Esophagus mucosa (tissue), 1 donor: ENCODE measurements at places on chromosomes 5 and 9.
A peak's percentile ranks its signal among the peaks of the same experiment; 100 is the strongest.

DNA sequence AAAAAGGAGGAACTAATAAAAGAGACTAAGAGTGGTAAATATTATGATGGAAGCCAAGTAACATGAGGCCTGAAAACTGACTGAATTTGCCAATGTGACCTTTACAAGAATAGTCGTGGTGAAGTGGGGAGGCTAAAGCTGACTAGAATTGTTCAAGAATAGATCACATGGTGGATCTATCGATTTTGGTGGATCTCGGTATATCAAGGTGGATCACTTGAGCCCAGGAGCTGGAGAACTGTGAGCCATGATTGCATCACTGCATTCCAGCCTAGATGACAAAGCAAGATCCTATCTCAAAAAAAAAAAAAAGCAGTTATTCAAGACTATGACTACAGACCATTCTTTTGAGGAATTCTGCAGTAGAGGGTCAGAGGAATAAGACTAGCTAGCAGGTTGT lies 15.1 kb downstream of the ERMP1 start:
- no peak for ATAC-seq

DNA sequence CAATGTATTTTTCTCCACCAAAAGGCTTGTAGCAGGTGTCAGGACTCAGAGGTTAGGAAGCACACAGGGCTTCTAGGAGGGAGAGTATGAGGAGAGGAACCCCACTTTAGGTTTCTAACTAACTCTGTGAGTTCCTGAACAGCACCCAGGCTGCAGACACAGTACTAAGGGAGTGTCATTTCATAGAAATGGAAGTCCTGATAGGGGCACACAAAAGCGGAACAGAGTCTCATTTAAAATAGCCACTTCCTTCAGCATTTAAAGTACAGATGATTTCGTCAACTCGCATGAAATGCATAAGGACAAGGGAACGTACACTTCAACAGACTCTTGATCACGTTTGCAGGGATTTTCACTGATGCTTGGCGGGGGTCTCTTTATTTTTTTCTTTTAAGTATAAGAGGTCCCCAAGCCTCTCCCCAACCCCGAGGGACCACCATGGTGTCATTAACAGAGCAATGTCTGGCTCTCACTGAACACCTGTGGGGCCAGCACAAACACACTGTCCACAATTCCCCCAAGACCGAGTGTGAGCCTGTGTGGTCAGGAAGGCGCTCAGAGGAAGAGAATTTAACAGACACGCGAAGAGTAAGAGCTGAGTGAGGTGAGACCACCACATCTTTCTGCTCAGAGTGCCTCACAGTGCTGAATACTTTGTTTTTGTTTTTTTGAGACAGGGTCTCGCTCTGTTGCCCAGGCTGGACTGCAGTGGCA lies 82.3 kb downstream of the SECISBP2 start:
- peak; percentile 29 for ATAC-seq

GRCh38 chr5:75051217-75051751 lies 1.1 kb downstream of the GCNT4 start:
- ATAC-seq, result no peak

DNA sequence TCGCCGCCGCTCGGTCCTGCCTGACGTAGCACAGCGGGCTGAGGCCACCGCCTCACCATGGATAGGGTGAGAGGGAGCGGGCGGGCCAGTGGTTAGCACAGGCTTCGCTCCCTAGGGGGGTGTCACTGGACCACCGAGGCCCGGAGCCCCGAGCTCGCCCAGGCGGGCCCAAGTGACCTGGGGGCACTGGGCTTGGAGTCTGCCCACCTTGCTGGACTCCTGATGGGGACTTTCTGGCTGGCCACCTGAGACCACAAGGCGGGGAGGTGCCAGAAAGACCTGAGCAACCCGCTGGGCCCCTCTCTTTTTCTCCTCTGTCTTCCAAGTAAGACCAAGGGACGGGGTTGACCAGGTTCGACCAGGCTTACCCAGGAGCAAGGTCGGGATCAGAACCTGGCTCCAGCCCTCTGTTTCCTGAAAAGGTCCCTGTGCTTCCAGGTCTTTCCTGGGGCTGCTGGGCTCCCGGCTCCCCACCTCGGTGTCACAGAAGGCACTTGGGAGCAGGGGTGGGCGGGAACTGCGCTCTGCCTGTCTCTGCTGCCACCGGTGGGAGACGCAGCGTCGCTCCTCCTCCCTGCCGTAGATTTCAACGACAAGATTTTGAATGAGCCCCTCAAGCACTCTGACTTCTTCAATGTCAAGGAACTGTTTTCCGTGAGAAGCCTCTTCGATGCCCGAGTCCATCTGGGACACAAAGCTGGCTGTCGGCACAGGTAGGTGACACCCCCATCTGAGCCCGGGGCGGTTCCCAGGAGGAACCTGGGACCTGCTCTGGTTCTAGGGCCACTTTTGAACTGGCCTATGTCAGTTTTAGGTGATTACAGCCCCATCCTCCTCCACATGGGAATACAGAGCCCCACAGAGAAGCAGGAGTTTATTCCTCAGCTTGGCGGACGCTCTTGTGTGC lies 1.0 kb downstream of the MRPS2 start:
- peak; percentile 68 for ATAC-seq

GRCh38 chr5:154370813-154371212 lies 75.0 kb upstream of the SAP30L start:
- no peak for ATAC-seq

- peak; percentile 60 for ATAC-seq
Measured at GRCh38 chr5:42992088-42992879, 47.8 kb downstream of the ANXA2R start.

GRCh38 chr9:24041160-24041690 lies 215.2 kb upstream of the ELAVL2 start:
- no peak for ATAC-seq

- ATAC-seq, result peak; percentile 78
Measured at GRCh38 chr5:98604721-98605425, 168.6 kb upstream of the RGMB start.

GRCh38 chr5:69219939-69220338 lies 14.7 kb upstream of the CDK7 start:
- no peak for ATAC-seq

GRCh38 chr9:8255850-8256249 lies 456.3 kb upstream of the DMAC1 start:
- ATAC-seq, result no peak

- ATAC-seq, result no peak
Measured at GRCh38 chr9:112009656-112010055, 113.0 kb downstream of the UGCG start.

DNA sequence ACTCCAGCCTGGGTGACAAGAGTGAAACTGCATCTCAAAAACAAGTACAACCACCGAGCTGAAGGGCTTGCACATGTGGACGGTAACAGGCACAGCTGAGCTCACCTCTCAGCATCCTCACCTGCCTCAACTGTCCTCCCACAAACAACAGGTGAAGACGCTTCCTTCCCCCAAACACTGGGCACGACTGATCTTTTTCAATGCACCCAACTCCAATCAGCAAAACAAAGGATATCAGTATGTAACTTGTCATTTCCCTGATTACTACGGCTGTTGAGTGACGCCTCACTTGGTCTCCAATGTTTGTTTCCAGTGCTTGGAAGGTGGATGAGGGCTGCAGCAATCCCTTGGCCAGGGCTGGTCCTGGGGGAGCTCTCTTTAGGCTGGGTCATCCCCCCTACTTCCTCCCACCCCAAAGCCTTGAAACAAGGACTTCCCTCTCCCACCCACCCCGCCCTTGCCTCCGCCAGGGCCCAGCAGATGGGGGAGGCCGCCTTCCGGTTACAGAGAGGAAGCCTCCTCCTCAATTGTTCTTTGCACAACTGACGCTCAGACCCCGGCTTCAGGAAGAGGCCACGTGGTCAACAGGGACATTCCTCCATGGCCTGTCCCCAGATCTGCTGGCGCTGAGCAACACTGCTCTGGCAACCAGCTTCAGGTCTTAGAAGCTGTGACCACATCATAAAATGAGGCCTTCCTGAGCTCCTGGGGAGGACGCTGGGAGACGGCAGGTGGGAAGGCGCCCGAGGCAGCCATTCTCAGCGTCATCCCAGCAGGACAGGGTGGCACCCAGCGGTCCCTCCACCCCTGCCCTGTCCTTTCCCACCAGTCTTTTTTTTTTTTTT lies 5.9 kb downstream of the FAM78A start:
- ATAC-seq, result peak; percentile 32

DNA sequence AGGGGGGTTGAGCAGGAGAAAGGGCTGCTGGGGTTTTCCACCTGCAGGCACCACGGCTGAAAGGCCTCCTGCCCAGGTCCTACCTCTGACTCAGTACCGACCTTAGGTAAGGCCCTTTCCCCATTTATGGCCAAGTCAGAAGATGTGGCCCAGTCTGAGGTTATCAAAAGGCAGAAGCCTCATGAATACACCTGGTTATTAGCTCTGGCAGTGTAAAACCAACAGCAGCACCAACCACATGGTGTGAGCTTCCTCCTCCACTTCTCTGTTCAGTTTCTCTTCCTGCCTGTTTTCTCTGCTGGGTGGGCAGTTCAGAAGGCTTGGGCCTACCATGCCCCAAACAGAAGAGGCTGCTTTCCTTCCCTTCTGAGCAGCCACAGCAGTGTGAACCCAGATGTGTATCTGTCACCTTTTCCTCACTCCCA lies 86.9 kb downstream of the UGCG start:
- ATAC-seq, result peak; percentile 48

- no peak for ATAC-seq
Measured at GRCh38 chr5:43245724-43246385, 53.8 kb downstream of the NIM1K start.

- no peak for ATAC-seq
Measured at GRCh38 chr5:24347158-24347557, 297.6 kb downstream of the CDH10 start.

DNA sequence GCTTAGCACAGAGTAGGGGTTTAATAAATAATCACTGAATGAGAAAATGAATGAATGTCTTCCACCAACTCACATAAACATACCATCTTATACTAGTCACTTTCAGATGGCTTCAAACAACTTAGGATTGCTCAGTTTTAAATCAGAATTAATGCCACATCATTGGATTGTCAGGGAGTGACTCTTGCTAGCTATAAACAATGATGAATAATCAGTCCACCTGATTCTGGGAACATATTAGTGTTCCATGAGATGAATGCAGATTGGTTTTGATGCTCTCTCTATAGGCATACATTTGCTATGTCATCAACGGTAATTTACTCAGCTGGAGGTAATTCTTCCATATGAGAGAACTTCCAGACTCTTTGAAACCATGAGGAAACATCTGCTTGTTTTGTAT lies 97.4 kb downstream of the CDH9 start:
- no peak for ATAC-seq

DNA sequence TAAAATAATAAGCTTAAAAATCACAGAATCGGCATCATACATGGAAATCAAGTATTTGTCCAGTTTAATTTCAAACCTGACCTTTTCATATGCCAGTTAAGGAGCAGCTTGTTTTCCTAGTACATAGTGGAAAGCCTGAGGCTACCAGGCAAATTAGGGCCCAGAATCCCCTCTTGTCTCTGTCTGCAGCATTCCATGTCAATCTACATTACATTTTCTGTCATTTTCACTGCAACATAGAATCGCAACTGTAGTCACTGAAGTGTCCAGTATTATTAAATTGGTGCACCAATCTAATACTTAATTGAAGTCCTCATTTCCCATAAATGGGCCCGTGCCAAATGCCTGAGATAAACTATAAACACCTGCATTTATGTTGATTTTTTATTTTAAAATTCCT lies 1352.2 kb upstream of the ACO1 start:
- ATAC-seq, result no peak

GRCh38 chr5:9495121-9495520 lies 50.8 kb downstream of the SEMA5A start:
- no peak for ATAC-seq

- ATAC-seq, result no peak
Measured at GRCh38 chr5:68557162-68557936, 341.8 kb downstream of the PIK3R1 start.
